ENCODE measurements at places on chromosomes 2 and 18.

GRCh38 chr2:47724221-47724981 is 58.5 kb upstream of the MSH6 start:
- DNase-seq: no peak

- DNase-seq: no peak
Measured at GRCh38 chr2:8009010-8009597, 672.8 kb upstream of the ID2 start.

- no peak for DNase-seq
Measured at GRCh38 chr2:10289891-10290290, 12.8 kb upstream of the HPCAL1 start.

GRCh38 chr2:177038787-177039484 is 173.7 kb upstream of the HNRNPA3 start:
- DNase-seq: no peak

- no peak for DNase-seq
Measured at GRCh38 chr2:100812116-100812515, 7.8 kb upstream of the NPAS2 start.

DNA sequence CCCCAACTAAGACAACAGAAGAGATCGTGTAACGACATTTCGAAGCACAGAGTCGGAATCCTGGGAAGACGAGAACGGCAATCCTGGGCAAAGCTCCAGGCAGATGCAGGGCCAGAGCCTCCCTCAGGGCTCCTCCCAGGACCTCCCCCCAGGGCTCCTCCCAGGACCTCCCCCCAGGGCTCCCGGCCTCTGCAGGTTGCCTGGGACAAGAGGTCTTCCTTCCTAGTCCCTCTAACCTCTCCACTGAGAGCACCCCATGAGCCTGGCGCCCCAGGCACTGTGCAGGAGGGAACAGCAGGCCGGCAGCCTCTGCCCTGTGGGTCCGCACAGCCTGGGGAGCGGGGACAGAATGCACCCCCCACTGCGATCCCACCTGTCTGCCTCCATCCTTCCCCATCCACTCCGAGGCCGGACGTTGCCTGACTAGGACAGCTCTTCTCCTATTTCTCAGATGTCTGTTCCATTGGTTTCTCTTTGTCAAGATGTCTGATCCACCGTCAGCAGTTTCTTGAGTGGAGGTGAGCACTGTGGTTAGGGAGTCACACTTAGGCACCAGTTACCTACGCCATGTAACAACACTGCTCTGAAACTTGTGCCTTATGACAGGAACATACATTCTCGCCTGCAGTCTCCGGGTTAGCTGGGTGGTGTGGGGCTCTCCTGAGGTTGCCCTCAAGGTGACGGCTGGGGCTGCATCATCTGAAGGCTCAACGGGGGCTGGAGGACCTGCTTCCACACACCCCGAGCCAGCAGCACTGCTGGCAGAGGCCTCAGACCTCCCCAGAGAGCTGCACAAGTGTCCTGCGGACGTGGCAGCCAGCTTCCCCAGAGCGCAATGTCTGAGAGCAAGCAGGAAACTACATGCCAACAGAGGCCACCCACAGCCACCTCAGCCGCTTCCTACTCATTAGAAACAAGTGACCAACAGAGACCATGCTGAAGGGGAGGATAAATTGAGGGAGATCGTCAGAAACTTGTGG is 28.9 kb downstream of the ADI1 start:
- no peak for DNase-seq

- DNase-seq: no peak
Measured at GRCh38 chr18:55290898-55291297, 297.1 kb downstream of the TCF4 start.

DNA sequence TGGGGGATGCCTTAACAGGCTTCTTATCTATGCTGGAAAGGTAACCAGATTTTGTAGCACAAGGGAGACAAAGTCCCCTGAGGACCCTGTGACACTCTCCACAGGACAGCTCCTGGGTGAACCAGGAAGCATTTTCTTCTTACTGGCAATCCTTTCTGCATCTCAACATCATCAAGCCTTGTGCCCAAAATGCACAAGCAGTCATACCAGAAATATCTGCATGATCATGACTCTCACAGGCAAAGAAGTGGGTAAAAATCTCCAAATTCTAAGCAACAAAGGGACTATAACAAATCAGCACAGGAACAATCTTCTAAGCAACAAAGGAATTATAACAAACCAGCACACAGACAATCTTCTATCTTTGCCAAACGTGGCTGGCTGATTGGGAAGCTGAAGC is 99.1 kb upstream of the CD226 start:
- no peak for DNase-seq

DNA sequence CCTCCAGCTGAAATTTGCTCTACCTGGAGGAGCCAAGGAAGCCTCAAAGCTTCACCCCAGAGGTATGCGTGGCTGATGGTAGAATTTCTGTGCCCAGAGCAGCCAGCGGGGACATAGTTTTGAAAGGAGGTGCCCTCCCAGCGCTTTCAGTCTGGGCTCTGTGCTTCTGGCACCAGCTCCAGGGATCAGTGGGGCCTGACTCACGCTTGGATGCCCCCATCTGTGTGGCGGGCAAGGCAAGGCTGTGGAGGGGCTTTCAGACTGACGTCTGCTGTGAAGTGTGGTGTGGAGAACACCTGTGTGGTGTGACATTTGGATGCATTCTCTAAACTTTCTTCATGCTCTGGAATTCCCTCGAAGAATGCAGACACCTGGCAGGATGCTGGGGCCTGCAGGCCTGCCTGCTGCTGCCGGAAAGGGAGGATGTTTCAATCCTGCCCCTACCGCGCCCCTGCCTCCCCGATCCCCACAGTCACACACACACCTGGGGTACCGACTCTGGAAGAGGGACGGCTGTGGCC is 84.1 kb downstream of the CTIF start:
- no peak for DNase-seq

GRCh38 chr18:28178720-28179119 is 1.8 kb upstream of the CDH2 start:
- no peak for DNase-seq

DNA sequence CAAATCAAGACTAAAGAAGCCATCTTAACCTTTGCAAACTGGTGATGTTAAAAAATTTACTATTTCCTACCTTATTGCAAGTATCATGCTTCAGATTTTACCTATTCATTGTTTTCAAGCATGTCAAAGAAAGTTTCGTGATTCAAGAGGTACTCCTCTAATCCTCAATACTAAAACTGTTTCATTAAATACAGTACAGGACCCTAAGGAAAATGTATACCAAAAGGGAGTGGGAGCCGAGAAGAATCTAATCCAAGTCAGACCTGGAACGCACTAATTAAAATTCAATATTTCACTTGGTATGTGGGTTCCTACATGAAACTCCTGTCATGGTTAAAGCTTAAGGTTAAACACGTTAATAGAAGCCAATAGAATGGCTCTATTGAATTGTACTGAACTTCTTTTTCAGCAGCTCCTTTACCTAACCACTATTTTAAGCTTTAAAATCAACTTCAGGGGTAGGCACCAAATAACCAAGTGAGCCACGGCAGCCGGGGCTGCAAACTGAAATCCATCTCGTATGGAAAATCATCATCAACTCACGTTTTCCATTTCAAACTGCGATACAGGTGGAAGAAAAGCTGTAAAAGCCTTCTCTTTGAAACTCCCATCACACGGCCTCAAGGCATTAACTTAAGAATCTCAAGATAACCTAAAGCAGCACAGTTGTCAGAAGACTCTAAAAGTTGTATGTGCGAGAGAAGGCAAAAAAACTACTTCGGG is 188.8 kb downstream of the ZEB2 start:
- no peak for DNase-seq

- no peak for DNase-seq
Measured at GRCh38 chr2:148926291-148926961, 51.4 kb downstream of the KIF5C start.

DNA sequence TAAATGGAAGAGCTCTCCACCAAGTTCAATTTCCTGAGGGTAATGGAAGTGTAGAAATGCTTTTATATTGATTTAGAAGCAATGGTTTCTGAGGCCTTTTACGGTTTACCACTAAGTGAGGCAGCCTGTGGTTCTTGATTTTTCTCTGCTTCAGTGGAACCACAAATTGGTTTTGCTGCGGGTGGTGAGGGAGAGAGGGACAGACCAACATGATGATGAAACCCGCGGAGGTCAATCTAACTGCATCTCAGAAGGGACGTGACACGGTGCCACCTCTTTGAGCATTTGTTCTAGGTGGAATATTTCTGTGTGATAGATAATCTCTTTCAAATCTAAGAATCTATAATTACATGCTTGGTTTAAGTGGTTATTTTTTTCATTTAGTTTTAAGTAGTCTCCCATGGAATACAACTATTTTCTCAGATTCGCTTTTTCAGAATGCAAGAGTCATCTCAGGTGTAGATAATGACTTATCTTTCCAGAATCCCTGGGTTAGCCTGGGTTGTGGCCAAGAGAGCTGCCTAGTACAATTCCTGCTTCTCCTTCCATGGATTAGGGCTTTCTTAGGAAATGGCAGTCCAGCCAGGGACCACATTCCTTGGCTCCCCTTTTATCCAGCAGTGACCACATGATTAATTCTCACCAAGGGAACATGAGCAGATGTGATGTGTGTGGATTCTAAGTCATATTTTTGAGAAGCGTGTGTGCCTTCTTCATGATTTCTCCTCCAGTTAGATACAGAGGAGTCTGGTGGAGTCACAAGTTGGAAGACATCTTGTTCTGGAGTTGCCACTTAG is 52.5 kb downstream of the KCNE4 start:
- DNase-seq: no peak

DNA sequence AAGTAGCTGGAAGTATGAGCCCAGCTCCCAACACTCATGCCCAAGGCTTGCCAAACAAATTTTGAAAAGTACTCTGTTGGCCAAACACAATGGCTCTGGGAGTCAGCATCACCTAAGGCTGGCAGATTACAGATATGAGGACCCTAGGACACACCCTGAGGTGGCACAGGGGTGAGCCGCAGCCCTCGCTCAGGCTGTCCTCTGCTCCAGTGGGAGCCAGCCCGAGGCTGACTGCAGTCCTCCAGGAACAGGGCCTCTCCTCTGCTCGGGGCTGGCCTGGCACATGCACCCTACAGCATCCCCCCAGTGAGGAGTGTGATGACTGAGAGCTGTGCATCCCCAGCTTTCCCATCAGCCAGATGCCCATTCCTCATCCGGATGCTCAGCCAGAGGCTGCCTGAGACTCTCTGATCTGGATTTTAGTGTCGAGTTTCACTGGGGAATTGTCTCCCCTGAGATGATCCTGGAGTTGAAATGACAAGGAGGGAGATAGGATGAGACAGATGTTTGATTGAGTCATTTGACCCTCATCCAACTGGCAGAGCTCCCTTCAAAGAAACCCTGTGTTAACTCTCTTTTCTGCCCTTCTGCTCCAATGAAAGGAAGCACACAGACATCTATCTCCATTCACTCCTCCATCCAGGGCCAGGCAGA is 269.3 kb upstream of the NCKAP5 start:
- no peak for DNase-seq

DNA sequence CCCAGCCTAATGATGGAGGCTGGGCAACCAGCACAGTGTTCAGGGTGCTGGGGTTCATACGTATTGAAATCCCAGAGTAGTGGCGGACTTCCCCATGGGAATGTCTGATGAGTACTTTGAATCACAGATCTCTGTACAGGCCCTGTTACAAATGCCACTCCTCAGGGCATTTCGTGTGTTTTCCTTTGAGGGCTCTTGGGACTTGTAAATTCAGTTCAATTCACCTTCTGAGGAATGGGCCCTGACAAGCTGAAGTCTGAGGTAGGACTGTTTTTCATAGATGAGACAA is 288 bp upstream of the RDH14 start:
- DNase-seq: no peak

GRCh38 chr2:227154986-227155774 is 8.8 kb downstream of the COL4A4 start:
- no peak for DNase-seq

DNA sequence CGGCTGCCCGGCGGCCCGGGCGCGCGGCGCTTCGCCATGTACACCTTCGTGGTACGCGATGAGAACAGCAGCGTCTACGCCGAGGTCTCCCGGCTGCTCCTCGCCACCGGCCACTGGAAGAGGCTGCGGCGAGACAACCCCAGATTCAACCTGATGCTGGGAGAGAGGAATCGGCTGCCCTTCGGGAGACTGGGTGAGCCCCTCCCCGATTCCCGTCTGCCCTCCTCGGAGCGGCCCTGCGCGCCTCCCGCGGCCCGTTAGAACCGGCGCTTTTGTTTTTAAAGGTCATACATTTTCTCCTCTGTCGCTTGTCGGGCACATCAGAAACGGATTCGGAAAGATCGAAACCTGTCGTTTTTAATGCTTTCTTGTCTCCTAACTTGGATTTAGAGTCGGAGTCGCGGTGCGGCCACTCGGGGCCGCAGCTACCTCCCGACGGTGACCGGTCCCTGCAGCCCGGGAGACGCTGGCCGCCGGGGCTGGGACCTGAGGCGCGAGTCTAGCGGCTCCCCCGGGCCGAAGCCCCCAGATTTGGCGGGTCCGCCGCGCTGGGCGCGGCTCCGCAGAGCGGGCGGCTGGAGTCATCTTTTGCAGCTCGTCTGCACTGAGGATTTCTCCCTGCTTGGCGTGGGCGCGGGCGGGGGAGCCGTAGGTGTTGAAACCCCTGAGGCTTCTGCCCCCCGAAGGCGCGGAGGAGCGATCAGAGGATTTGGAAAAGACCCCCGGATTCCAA is 519 bp downstream of the TTL start:
- DNase-seq: peak; percentile 13

DNA sequence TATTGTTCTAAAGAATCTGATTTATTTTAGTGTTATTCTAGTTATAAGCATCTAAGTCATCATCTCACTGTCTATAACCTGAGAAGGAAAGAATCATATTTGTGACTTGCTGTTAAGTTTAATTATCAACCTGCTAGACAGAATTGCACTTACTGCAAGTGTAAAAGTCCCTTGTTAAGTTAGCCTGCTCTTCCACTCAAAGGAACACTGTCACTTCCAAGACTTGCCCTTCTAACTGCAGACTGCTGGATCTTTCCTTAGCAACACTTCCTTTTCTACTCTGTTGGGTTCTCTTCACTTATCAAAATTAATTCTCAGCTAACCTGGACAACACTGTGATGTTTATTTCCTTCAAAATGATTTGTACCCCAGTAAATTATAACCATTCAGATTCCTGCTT is 323.2 kb upstream of the TFPI start:
- no peak for DNase-seq

DNA sequence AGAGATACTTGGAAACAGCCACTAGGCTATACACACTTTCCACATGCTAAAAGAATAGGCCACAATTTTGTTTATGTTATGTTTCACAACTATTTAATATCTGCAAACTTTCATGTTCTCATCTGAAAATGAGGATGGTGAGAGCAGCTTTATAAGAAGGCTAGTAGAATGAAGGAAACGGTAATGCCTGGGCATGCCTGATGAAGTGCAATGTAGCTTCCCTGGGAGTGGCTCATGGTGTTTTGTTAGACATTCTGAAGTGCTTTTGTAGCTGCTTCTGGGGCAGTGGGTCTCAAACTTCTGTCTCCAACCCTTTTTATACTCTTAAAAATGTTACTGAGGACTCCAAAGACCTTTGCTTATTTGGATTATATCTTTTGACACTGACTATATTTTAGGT is 193.3 kb upstream of the VWC2L start:
- DNase-seq: no peak

DNA sequence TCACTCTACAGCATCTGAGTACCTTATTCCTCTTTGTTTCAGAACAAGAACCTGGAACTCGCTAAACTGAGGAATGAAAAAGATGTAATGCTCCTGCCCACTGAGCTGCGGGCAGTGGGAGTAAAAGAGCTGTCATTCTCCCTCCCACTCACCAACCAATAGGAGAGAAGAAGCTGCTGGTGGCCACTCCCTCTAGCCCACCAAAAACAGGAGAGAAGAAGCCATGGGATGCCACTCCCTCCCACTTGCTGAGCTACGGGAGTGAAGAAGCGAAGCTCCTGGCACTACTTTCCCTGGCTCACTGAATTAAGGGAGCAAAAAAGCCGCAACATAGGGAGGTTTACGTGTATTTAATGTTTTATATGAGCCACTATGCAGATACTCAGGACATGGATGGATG is 53.7 kb downstream of the RIT2 start:
- DNase-seq: no peak

All from stimulated activated CD8-positive, alpha-beta memory T cell treated with anti-CD3 and anti-CD28 coated beads, Interleukin-15, amount 100 ng/mL, for 24 hours (primary cell).